ENCODE measurements at places on chromosomes 3 and 15.

DNA sequence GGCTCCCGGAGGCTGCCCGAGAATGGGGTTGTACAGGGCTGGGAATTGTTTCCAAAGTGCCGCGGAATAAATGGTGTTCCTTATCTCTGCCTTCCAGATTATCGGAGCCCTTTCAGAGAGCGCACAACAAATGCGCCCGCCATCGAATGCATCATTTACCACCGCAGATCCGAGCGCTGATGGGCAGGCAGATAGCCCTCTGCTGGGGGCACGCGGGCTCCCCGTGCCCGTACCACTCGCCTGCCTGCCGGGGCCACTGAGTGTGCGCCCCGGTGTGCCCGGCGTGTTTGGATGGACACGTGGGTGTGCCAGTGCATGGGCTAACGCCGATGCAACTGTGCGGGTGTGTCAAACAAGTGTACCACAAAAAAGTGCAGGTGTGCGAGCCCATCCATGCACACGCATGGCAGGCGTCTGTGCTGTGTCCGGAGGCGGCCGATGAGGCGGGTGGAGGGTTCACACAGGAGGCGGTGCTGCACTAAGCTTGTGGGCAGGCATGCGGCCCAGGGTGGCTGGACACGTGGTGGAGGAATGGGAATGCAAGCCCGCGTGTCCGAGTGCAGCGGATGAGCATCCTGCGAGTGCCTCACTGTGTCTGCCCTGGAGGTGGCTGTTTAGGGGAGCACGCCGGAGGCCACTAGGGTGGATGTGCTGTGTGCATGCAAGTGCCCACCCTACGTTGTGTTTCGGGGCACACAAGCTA, 3.8 kb upstream of the GATA2 start:
- DNase-seq, result peak; percentile 43

DNA sequence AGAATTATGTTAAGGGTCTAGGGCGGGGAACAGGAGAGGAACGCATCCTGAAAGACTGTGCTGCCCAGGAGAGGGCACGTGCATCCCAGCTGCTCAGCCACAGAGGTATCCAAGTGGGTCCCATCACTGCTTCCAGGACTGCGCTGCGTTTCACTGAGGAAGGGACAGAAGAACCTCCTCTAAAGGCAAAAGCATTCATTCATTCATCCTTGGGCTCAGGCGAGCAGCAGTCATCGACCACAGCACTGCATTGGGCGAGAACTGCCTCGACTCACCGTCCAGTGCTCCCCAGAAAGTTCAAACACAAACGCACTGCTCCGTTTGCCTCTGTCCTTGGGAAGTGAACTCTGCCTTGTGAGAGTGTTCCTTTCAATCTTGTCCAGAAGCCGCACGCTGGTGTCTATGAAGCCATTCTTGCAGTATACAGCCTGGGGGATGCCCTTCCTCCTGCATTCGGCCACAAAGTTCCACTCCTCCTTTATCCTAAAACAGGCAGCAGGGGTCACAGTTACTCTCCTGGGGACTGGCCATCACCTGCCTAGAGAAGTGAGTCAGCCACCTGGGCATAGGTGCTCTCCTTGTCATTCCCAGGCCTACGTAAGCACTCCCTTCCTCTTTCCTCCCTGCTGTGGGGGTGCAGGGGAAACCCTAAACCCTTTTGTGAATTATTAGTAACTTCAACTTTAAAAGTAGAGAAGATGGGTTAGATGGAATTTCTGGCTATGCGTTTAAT, 21.2 kb downstream of the LRRC2 start:
- DNase-seq, result no peak

DNA sequence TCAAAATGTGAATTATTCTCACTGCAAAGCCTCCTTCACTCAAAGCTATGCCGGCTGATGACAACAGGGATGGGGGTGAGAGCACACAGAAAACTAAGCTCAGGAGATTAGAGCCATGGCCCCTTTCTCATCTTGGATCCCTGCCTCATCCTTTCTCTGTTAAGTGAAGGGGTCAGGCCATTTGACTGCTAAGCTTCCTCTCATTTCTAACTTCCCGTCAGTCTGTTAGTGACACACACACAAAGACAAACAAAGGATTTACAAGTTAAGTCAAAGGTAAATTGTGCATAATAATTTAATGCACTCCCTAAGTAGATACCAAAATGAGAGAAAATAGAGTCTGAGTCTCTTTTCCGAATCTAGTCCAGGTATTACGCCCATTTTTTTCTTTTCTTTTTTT, 1.2 kb downstream of the SS18L2 start:
- no peak for DNase-seq

GRCh38 chr15:31483986-31484951, 157.6 kb downstream of the KLF13 start:
- no peak for DNase-seq

GRCh38 chr15:45021348-45021747, 1.6 kb upstream of the SORD start:
- no peak for DNase-seq

- DNase-seq, result no peak
These were observed 138.9 kb downstream of the GREM1 start for GRCh38 chr15:32856753-32857152.

GRCh38 chr15:95868450-95868849, 462.1 kb upstream of the NR2F2 start:
- DNase-seq, result no peak

DNA sequence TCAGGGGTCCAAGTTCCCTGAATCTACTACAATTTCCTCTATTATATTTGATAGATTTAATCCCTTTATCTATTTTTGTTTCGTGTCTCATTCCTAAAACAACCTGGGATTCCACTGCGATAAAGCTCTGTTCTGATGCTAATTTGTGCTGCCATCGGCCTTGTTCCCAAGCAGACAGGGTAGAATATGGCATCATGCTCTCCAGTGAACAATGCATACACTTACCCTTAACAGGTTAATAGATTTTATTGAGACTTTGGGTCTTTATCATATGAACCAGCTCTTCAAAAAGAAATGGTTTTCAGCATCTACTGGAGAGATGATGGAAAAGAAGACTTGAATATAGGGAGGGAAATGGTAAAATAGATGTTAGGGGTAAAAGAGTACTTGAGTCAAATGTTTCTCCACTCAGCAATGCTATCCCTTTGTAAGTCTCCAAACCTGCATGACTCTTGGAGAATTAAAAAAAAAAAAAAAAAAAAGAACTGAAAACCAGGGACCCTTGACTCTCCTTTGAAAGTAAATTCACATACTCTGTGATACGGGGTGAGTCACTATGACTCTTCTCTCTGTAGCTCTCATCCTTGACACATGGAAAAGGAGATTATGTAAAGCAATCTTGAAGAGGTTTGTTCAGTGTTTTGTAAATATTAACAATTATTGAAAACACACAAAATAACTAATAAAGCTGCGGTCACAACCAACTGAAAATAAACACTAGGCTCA, 268.8 kb downstream of the ZBTB20 start:
- no peak for DNase-seq

DNA sequence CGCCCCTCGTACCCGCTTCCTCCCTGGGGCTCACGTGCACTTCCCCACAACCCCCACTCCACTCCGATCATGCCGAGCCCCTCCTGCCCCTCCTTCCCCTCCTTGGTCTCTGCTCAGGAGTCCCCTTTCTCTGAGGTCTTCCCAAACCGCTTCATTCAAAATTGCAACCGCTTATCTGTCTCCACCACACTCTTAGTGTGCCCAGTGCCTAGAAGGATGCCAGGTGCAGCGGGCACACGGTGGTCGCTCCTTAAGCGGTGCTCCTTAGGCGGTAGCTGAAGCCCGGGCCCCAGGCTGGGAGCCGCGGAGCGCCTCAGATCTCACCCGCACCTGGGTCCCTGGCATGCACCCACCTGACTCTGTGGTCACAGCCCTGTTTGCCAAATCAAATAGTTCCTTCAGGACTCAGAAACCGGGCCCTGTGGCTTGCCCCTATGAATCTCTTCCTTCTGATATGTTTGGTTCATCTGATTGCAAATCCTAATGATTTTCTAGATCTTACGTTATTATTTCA, 524.5 kb downstream of the OCA2 start:
- DNase-seq, result no peak

- no peak for DNase-seq
These were observed 394.8 kb downstream of the FHIT start for GRCh38 chr3:60856257-60857046.

DNA sequence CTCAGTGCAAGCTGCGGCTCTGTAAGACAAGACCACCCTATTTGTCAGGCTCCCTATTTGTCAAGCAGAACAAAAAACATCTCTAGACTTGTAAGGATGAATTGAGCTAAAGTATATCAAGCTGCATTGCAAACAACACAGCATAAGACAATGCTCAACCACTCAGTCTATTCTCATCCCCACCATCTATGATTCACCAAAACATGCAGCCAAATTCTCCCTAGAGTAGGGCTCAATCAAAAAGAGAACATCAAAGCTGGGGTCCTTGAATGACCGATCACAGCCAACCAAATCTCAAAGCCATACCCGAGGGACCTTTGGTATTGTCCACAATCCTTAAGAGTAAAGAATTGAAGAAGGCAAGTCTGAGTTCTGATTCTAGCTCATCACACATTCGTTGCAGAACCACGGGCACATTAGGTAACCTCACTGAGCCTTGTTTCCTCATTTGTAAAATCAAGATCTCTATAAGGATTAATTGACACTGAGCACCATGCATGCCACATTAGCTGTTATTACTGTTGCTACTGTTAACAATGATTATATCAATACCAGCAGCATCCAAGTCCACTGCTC, 31.2 kb downstream of the RFTN1 start:
- DNase-seq, result no peak

- DNase-seq, result no peak
These were observed at the start of gene HYAL1 for GRCh38 chr3:50303013-50303815. TSS of gene HYAL1 (minus strand) at chr3:50303574. CDS start at chr3:50302956, 618 bp downstream.

Data from NCI-H2081 (cell line).